ENCODE measurements at places on chromosomes 2 and 18. TPM values are rescaled to one million over a fixed set of nuclear protein-coding genes. Genes with fewer than 3 reads are reported as not detected.

Gene KYNU
- total RNA-seq: 1.2 TPM

Gene TXNDC2
- under 0.01 TPM for total RNA-seq

Gene DHRS9
- total RNA-seq: not detected

Gene DSC2
- not detected for total RNA-seq

Gene EXOC6B
- total RNA-seq: 33.2 TPM

Gene VWC2L
- total RNA-seq: not detected

Gene MYO5B
- not detected for total RNA-seq

Gene CLEC4F
- not detected for total RNA-seq

Gene TWIST2
- 297 TPM for total RNA-seq

Gene UGT1A10
- total RNA-seq: not detected

Gene MC4R
- total RNA-seq: not detected

Gene CHRNG
- total RNA-seq: not detected

Measured in smooth muscle cell of trachea (primary cell).